NCI-H1048 (cell line): ENCODE measurements at places on chromosomes 16 and 17.

DNA sequence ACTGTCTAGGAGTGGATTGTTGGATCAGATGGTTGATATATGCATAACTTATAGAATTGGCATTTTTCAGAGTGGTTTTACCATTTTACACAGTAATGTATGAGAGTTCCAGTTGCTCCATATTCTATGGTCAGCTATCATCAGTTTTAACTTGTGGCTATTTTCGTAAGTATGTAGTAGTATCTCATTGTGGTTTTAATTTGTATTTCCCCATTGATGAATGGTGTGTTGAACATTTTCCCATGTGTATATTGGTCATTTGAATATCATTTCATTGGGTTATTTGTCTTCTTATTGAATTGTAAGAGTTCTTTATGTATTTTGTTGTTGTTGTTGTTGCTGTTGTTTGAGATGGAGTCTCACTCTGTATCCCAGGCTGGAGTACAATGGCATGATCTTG is 6.2 kb downstream of the WNT9B start:
- no peak for DNase-seq

GRCh38 chr16:12201216-12201615 is 224.7 kb downstream of the SNX29 start:
- DNase-seq = no peak

DNA sequence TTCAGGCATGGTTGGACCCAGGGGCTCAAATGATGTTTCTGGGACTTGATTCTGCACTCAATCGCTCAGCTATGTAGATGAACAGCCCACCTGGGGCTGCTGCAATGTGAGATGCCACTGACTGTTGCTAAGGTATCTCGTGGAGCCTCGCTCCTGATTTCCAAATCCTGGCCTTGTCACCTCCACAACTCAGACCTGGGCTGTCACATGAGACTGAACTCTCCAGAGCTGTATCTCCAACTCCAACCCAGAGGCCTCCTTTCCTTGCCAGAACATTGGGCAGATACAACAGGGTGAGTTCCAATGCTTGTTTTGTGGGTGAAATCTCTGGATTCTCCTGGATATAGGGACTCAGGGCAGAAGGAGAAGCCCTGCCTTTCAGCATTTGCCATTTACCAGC is 79.5 kb downstream of the GNAO1 start:
- no peak for DNase-seq

GRCh38 chr17:27521281-27522027 is 65.2 kb downstream of the KSR1 start:
- no peak for DNase-seq

GRCh38 chr17:50625032-50625871 is 9.4 kb upstream of the ABCC3 start:
- DNase-seq = no peak
